HS-27A (cell line): ENCODE measurements at places on chromosomes 7 and 10.

DNA sequence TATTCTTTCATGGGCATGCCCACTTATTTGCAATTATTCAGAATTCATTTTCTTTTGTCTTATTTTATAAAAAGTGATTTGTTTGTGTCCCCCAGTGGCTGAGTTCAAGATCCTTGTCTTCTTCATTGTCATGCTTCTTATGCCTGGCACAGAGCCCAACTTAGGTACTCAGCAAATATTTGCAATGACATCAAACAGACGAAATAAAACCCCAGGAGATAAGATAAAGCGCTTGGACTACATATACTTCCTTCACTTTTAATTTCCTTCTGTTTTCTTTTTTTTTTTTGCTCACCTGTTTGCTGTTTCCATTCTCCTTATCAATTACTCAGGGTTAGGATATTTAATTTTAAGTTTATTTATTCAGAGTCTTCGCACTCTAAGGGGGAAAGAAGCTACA is 225.0 kb downstream of the SDHAF3 start:
- DNase-seq = no peak

DNA sequence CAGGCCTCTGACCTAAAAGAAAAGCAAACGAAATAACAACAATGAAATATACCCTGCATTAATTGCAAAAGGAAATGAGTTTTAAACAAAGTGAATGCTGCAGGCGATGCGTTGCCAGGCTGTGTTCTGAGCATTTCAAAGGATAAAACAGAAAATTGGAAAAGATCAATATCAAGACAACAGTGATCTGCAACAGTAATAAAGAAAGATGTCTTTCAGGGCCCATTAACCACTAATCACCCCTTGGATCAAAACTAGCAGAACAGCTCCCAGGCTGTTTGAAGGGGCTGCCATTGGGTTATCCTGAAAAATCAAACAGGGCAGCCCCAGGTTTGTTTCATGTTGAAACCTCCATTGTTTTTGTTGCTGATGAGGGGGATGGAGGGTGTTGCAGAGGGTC is 219.2 kb downstream of the FGFR2 start:
- DNase-seq = no peak

DNA sequence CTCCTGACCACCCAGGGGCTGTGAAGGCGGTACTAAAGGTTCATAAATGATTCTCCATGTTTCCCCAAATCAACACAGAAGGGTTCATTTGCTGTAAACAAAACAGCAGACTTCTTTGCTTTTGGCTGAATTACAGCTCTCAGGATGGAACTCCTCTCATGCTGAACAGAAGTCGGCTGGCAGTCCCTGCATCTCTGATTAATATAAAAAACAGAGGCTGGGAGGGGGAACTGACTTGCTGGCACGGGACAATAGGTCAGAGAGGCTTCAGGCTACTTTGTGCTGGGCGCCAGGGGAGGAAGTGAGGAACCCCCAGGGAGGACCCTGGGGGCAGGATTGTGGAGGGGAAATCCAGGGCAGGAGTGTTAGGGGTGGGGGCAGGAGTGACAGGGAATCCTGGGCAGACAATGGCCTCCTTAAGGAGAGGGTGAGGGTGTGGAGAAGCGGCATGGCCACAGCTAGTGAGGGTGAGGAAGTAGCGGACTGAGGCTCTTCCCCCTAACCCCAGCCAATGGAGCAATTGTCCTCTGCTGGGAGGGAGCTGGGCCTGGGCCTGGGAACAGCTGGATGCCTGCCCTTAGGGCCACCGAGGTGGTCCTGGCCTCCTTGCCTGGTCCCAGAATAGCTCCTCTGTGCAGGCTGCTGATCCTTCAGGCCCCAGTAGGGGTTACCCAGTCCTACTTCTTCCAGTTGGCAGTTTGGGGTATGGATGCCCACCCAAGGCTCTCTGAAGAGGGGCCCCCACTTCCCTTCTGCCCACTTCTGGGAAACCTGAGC is 9.2 kb upstream of the SFRP5 start:
- DNase-seq = no peak

- no peak for DNase-seq
These were observed 5.5 kb downstream of the PPA1 start for GRCh38 chr10:70227548-70228320.

DNA sequence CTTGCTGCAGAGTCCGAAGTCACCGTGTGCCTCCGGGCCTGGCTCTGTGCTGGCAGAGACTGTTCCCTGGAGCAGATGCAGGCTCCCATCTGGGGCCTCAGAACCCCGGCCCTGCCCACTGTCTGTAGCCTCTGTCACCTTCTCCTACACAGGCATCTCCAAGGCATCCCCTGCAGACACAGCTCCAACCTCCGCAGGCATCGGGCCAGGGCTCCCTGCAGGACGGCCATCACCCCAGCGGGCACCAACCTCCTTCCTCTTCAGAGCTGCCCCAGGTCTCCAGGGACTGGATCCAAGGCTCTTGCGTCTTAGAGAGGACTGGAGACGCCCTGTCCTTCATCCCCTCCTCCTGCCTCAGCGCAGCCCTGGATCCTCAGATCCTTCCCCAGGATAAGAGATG is 69.9 kb upstream of the MYL10 start:
- no peak for DNase-seq

DNA sequence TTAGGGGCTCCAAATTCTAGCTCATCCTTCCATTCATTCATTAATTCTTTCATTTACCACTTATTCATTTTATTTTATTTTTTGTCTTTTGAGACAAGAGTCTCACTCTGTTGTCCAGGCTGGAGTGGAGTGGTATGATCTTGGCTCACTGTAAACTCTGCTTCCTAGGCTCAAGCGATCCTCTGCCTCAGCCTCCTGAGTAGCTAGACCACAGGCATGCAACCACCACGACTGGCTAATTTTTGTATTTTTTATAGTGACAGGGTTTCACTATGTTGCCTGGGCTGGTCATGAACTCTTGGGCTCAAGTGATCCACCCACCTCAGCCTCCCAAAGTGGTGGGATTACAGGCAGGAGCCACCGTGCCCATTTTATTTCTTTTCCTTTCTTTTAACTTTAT is 31.6 kb downstream of the FGF8 start:
- DNase-seq = no peak

- DNase-seq = no peak
These were observed 19.8 kb upstream of the TMEM273 start for GRCh38 chr10:49207936-49208487.

- no peak for DNase-seq
These were observed 219.6 kb downstream of the PTEN start for GRCh38 chr10:88082806-88083596.
